ENCODE measurements at places on chromosomes 11 and 22.
A peak's percentile ranks its signal among the peaks of the same experiment; 100 is the strongest.

GRCh38 chr11:92967178-92967577 lies 2.3 kb upstream of the MTNR1B start:
- DNase-seq: no peak

DNA sequence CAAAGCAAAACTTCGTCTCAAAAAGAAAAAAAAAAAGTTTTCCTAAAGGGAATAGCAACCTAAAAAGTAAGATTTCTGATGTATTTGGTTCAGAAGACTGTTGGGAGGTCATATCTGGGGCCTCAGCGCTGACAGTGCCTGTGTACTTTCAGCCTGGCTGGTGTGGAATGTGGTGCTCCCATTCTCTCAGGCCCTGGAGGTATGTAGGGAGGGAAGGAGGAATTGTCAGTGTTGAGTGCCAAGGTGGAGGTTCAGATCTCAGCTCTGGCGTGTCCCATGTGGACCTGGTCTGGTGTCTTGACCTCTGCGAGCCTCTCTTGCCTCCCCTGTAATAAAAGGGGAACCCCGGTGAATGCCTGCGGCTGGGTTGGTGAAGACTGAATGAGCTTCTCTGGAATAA lies 22.4 kb downstream of the PRR5 start:
- DNase-seq: no peak

- no peak for DNase-seq
Observed at GRCh38 chr11:67584205-67584880, 731 bp downstream of the GSTP1 start.

GRCh38 chr11:95228081-95228749 lies 2.8 kb downstream of the SESN3 start:
- DNase-seq: no peak

- no peak for DNase-seq
Observed at GRCh38 chr22:44005524-44005923, 18.6 kb upstream of the PARVB start.

DNA sequence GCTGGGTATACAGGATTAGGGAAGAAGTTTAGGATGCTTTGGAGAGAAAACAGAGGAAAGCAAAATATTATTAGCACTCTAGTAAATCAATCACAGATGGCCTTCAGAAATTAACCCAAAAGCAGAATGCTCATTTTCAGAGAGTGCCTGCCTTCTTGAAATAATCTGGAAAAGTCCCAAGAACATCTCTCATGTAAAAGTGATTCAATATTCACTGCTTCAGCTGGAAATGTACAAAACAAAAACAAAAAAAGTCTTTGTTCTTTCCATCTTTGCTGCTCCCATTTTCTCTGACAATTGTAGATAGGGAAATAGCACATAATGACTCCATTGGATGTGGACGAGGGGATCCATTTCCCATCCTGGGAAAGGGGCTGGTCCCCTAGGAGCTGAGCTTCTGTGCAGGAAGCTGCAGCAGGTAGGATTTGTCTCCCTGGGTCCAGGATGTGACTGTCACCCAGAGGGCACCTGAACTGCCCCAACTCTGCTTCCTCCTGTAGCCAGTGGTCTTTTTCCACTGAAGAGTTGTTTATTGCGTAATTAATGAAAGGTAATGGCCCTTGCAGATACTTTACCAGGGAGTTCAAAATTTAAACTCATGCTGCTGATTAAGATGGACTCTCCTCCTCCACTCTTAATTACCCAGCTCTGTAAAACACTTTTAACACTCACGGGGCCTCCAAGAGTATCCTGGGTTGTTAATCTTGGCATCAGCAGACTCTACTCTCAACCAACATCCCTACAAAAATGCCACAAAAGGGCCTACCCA lies 57.9 kb downstream of the SC5D start:
- no peak for DNase-seq

DNA sequence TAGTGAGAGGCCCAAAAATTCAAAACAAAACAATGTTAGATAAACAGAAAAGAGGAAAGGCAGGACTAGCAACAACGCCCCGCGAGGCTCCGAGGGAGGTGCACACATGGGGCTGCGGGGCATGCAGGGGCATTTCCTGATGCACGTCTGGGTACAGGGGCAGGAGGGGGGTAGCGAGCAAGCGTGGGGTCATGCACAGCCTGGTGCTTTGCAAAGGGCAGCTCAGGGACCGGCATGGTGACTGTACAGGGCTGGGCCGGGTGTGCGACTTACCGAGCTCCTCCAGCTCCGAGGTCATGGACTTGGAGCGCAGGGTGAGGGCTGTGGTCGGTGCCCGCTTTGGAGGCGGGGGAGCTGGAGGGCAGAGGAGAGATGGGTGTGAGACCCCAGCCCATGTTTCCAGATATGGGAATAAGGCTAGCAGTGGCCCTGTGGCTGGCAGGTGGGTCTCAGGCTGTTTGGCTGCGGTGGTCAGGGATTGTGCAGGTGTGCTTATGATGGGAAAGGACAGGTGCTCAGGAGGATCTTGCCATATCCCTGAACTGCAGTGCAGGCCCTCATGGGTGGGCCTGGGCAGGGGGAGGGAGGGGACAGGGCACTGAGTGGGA lies 103.7 kb downstream of the CTTN start:
- DNase-seq: peak; percentile 17

DNA sequence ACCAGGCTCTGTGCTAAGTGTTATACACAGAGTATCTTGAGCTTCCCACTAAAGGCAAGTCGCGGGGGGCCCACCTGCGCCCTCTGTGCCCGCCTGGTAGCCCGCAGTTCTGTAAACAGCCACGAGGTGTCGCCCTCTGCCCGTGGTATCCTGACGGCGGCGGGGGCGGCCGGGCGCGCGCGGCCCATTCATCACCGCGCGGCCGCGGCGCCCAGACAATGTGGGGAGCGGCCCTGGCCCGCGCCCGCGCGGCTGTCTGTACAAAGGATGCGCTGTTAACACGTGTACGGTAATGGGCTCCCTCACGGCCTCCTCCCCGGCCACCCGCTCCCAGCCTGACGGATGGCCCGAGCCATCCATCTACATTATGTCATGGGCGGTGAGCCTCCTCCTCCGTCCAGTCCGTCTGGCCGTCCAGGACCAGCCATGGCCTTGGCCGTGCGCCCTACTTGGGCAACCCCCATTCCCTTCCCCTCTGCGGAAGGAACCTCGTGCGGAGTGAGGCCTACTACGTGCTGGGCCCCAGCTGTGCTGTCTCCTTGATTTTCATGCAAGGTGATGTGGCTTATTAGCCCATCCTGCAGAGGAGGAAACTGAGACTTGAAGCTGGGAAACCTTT lies 99.4 kb downstream of the MIAT start:
- DNase-seq: no peak

GRCh38 chr11:131302836-131303235 lies 67.6 kb upstream of the NTM start:
- DNase-seq: peak; percentile 82

DNA sequence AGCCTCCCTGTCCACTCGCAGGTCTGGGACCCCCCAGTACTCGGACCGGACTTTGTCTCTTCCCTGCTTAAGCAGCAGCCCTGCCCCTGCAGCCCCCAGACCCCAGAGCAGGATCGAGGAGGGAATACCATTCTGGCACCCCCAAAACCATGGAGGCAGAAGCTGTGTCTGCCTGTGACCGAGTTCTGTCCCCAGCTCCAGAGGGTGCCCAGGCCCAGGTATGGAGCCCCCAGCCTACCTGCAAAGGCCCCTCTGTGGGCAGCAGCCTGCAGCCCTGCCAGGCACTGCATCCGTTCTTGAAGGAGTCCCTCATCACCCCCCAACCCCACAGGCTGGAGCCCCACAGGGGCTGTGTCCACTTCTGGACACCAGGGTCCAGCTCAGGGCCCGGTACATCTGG lies 163.8 kb downstream of the BRD1 start:
- DNase-seq: no peak

GRCh38 chr11:28697920-28698827 lies 590.0 kb downstream of the METTL15 start:
- DNase-seq: peak; percentile 26

GRCh38 chr11:71372693-71373657 lies 75.2 kb downstream of the DHCR7 start:
- no peak for DNase-seq

DNA sequence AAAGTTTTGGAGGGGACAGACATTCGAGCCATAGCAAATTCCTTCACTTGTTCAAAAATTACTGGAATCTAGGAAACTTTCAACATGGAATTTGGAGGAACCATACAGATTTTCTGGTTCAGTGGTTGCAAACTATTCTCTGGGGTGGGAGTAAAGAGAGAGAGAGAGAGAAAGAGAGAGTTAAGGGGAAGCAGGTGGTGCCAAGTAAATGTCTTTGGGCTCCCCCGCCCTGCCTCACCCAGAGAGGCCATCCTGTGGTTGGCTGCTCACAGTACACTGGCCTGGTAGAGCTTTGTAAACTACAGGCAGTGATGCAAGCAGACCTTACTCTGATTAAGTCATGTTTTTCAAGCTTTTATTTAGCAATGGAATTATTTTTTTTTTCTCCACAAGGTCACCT lies 82.6 kb downstream of the ADAMTS15 start:
- no peak for DNase-seq

- no peak for DNase-seq
Observed at GRCh38 chr11:30285416-30286121, 37.3 kb upstream of the ARL14EP start.

- DNase-seq: no peak
Observed at GRCh38 chr11:2221591-2221990, 48.8 kb downstream of the ASCL2 start.

- no peak for DNase-seq
Observed at GRCh38 chr11:11973361-11973800, 35.0 kb downstream of the DKK3 start.

- DNase-seq: no peak
Observed at GRCh38 chr11:64241491-64242374, 838 bp downstream of the FKBP2 start.

DNA sequence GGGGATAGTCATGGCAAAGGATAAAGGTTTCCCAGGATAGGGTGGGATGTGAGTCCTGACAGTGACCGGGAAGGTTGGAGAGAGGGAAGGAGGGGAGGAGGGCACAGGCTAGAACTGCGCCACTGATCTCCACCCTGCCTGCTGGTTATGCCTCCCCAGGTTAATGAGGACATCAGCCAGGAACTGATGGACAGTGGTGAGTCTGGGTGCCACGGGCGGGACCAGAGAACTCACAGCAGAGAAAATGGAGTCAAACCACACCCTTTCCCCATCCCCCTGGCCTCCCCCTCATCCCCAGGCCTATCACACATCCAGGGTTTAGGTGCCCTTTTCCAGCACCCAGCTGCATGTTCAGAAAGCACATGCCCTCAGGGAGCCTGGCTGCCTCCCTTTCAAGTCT lies 10.2 kb downstream of the ANKK1 start:
- no peak for DNase-seq

DNA sequence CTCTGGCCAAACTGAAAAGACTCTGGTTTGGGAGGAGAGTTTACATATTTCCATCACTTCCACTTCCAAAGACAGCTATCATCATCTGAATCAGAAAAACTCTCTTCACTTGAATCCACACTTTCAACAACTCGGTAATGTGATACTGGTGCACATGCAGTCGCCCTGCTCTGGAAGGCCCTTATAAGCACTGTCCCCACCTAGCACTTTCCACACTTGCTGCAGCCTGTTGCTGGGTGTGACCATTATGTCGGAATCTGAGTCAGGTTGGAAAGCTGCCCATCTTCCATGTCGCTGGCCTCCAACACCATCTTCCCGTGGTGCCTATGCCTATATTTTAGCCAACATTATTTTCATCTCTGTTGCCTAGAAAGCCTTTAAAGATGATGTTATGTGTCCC lies 1.1 kb upstream of the OR10A5 start:
- DNase-seq: no peak

DNA sequence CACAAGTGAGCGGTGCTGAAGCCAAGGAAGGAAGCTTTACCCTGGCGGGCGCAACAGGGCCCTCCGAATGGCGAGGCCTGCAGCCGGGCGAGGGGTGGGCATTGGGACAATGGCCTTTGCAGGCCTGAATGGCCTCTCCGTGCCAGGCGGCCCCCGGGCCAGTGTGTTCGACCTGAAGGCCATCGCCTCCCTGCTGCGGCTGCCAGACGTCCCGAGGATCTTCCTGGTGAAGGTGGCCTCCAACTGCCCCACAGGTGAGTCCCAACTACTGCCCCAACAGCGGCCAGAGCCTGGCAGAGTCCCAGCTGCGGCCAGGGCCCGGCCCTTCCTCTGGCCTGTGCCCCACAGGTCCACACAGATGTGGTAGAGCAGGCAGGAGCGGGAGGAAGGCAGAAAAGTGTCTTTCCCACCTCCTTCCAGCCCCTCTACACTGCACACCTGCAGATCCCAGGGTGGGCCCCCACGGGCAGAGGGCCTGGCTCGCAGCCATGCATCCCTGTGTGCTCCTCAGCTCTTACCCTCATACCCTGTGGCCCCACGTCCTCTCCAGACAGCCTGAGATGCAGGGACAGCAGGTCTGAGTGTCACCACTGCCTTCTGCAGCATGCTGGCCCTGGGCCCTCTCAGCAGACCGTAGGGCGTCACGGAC lies 11.3 kb downstream of the PHLDA2 start:
- DNase-seq: no peak

- no peak for DNase-seq
Observed at GRCh38 chr11:5225480-5225871, 1.4 kb downstream of the HBB start.

GRCh38 chr11:46697303-46697702 lies 3.1 kb downstream of the ARHGAP1 start:
- DNase-seq: no peak

All from NCI-H1105 (cell line).